NCI-H510A treated with DMSO at 0.1 percent for 48 hours (cell line): ENCODE measurements at places on chromosomes 7 and 10.

GRCh38 chr10:58972576-58973234 is 203.7 kb upstream of the PHYHIPL start:
- DNase-seq, result no peak

GRCh38 chr7:151790830-151791620 is 85.9 kb downstream of the PRKAG2 start:
- DNase-seq, result no peak

GRCh38 chr7:44884621-44885393 is 523 bp downstream of the PURB start:
- peak; percentile 12 for DNase-seq

DNA sequence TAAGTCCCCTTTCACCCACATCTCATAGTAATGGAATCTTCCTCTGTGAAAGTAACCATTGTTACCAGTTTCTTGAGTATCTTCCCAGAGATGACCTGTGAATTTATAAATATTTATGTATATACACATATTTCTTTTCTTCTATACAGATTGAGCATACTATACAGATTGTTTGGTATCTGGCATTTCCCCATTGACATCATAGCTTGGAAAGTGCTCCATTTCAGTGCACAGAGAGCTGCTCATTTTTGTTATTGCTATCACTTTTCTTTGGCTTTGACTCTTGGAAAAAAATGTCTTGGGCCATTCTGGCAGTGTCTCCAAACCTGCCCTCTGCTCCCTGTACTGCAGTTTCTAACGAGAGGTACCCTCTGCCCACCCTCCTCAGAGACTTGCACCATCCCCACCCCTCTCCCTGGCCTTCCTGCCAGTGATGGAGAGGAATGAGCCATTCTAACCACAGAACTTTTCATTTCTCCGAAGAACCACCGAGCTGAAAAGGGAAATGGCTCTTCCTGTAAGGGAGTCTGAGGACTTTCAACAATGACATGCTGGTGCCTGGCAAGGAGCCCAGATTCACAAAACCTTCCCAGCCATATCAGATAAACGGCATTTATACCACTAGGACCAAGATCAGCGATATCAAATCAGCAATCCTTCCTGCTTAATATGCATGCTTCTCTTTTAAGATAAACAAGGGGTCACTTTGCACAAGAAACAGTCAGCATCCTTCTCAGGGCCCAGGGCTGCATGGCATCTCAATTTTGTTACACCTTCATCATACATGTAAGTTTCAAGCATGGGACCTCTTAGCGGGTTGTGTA is 19.7 kb upstream of the CCSER2 start:
- DNase-seq, result peak; percentile 50

DNA sequence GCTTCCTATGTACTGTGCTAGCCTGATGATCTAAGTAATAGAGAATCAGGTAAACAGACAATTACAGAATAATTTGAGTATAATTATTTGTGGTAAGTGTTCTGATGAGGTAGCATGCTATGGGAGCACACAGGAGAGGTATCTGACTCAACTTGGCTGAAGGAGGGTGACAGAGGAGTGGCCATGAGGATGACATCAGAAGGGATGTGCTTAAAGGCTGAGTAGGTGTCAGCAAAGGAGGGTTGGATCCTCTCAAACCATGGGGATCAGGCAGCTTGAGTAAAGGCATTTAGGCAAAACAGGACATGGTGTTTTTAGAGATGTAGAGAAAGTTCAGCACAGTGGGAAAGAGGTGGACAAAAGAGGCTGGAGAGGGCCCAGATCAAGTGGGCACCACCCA is 29.0 kb downstream of the KLHDC10 start:
- no peak for DNase-seq

GRCh38 chr7:80186721-80187120 is 52.1 kb downstream of the GNAI1 start:
- DNase-seq, result no peak

- DNase-seq, result no peak
Measured at GRCh38 chr10:108427146-108427545, 1262.6 kb upstream of the SORCS1 start.

- DNase-seq, result no peak
Measured at GRCh38 chr10:79202188-79203013, 133.6 kb downstream of the ZMIZ1 start.

- no peak for DNase-seq
Measured at GRCh38 chr7:31096198-31096876, 44.2 kb downstream of the ADCYAP1R1 start.

DNA sequence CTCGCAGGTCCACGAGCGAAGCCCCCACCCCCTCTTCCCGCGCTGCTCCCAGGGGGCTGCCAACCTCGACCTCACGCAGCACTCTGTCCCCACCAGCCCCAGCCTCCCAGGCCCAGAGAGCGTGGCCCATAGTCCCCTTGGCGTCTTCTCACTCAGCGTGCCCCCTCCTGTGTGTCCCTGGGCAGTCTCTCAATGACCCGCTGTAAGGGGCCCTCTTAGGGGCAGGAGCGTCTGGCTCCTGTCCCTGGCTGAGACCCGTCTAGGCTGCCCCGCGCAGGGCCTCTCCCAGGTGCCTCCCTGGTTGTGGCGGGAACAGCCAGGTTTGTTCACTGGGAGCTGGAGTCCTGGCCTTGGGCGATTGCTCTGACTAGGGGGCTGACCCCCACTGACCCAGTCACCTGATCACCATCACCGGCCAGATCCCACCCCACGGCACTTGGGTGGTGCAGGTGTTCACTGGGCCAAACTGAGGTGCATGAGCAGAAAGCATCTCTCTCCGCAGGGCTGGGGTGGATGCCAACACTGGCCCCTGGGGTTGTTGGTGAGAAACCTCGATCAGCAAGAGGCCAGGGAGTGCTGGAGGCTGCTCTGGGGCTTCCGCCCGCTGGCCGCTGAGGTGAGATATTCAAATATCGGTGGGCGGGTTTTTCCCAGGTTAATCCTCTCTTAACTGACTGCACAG is 12.6 kb upstream of the WDFY4 start:
- no peak for DNase-seq

DNA sequence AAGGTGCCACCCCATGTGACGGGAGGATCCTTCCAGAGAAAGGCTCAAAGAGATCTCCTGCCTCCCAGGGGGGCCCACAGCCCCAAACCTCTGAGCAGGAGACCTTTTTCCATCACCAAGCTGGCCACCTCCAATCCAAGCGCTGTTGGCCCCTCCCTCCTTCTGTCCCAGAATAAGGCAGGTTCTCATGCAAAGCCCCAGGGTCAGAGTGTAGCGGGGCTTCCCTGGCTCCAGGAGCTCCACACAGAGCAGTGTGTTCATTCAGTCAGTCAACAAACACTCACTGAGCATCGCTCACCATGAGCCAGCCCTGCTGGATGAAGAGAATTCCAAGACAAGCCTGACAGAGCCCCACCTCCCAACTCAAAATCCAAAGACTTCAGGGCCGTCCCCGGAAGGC is 39.0 kb downstream of the TNRC18 start:
- DNase-seq, result no peak

DNA sequence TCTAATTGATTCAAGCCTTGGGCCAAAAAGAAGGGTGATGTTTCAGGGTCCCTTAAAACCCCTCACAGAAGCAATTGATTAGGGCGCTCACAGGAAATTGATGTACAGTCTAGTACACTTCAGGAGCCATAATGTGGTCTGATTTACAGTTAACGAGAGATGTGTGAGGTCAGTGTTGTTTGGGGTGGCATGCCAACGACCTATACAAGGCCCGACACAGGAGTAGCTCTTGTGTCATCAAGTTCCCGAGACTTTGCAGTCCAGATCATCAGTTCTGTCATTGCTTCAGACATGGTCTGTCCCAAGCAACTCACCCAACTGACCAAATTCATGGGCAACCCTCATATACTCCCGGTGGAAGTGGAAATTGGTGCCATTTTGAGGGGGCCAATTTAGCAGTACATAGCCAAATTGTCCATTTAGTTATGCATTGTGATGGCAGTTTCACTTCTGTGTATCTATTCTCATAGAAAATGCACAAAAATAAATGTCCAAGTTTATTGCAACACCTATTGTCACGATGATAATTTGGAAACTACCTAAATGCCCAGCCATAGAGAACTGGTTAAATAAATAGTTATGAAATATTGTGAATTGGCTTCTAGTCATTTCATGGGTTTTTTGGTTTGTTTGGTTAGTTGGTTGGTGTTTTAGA is 18.0 kb upstream of the ARID5B start:
- DNase-seq, result no peak

- DNase-seq, result no peak
Measured at GRCh38 chr10:32077896-32078485, 21.8 kb upstream of the KIF5B start.

GRCh38 chr7:46649876-46650275 is 728.8 kb upstream of the IGFBP3 start:
- no peak for DNase-seq

- no peak for DNase-seq
Measured at GRCh38 chr7:26668821-26669220, 195.6 kb downstream of the SKAP2 start.

DNA sequence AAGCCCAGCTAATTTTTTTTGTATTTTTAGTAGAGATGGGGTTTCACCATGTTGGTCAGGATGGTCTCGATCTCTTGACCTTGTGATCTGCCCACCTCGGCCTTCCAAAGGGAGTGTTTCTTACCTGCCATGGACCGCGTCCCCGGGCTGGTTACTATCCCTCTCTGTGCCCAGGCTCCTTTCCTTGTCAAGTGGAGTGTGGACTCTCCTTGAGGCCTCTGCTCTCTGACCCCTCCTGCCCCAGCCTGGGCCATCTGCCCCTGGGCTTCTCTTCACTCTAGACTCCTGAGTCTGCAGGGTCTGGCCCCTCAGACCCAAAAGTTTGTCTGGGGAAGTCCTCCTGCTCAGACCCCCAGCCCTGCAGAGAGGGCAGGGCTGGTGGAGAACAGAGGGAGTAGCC is 20.7 kb downstream of the NEURL1 start:
- no peak for DNase-seq

DNA sequence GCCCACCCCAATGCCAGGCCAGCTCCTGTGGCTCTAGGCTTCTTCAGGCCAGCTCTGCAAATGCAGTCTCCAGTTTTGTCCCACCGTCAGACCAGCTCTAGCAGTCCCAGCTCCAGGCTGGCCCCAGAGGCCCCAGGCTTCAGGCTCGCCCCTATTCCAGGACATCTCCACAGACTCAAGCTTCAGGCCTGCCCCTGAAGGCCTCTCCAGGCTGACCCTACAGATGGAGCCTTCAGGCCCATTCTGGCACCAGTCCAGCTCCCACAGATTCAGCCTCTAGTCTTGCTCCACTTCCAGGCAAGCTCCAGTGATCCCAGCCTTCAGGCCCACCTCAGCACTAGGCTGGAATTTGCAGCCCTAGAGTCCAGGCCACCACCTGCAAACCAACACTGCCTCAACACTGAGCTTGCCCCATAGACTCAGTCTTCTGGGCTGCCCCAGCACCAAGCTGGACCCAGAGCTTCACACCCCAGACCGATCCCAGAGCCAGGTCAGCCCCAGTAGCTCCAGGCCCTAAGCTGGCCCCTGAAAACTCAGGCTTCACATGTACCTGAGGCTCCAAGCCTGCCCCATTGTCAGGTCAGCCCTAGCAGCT is 170.2 kb downstream of the ITGB1 start:
- DNase-seq, result no peak

GRCh38 chr7:35878351-35878750 is 77.5 kb downstream of the SEPTIN7 start:
- no peak for DNase-seq

DNA sequence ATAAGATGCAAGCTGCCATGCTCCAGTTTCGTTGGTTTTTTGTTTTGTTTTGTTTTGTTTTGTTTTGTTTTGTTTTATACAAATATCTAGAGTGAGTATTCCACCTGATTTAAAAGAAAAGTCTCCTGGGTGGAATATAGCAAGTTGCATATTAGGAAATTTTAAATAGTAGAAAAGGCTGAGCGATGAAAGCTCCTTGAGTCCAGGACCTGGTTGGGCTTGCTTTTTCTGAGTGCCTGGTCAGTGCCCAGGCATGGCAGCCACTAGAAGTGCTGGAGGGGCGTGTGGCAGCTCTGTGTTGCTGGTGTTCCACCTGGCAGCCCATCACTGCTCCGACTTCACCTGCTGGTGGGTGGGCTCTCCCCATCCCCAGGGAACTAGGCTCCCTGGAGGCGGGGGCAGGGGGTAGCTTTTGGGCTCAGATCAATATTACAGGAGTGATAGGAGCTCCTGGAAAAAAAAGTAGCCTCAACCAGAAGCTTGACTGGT is 8.0 kb downstream of the COL17A1 start:
- peak; percentile 32 for DNase-seq

GRCh38 chr10:86111902-86112545 is 254.6 kb downstream of the GRID1 start:
- no peak for DNase-seq

DNA sequence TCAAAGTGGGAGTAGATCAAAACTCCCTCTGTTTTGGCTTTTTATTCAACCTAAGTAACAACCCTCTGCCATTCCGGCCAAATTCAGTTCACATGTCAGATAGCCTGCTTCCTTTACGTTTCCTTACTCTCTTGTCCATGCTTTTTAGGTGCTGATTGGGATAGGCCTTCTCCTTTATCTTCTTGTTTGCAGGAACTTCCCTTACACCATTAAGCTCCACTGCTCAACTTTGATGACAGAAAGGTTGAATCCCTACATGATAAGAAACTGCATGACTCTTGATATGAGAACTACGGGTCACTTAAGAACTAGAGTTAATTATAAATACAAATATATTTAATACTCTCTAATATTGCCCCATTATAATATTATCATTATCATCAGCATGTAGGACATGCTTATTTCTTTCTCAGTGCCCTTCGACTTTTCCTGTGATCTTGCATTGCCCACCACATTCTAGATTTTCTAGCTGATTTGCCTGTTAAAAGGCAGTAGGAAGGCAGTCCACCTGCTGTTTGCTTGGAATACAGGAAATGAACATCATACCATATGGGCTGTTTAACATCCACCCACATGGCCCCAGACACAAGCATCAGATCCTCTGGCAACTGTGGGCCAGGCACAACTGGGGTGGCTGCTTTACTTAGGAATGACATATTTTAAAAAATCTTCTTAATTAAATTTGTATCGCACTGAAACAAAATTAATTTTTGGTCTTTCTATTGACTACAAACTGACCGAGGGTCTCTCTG is 59.7 kb upstream of the CCDC6 start:
- peak; percentile 19 for DNase-seq

DNA sequence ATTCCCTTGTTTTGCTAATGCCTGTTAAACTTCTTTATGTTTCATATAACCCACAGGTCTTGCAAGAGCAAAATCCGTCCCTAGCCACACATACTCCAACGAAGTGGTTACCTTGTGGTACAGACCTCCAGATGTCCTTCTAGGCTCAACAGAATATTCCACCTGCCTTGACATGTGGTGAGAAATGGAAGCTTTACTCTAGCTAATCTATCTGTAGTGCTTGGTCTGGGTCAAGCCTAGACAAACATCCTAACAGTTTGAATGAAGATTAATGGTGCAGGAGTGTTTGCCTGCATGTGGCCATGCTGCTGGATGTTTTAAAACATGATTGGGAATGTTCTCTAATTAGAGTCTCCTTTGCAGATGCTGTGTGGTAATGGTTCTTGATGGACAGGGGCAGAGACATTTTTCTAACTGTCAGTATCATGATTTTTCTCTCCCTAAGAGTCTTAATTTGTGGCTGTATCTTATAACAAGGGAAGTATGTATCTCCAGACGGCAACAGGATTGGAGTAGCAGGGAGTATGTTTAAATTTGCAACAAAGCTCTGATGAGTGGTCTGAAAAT is 308.5 kb upstream of the FZD1 start:
- peak; percentile 80 for DNase-seq
